Stimulated activated naive CD4-positive, alpha-beta T cell (primary cell): ENCODE measurements at places on chromosomes 11 and 22.

DNA sequence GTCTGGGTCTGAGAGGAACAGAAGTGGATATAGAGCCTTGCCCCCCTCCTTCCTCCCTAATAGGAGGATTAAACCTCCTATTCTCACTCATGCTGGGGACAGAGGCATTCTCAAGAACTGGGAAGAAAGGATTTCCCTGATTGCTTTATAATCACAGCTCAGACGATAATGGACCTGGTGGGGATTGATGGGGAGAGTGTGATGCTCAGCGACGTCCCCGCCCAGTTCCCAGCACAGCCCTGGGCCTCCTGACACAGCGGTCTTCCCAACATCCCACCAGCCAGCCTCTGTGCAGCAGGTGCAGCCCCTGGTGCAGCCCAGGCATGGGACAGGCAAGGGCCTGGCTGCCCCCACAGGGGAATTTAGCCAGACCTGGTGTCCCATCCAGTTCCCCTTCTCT lies 28.4 kb downstream of the TRIM29 start:
- no peak for DNase-seq

GRCh38 chr11:114350022-114350421 lies 50.3 kb downstream of the C11orf71 start:
- no peak for DNase-seq

GRCh38 chr11:90823446-90823845 lies 600.6 kb upstream of the CHORDC1 start:
- no peak for DNase-seq

DNA sequence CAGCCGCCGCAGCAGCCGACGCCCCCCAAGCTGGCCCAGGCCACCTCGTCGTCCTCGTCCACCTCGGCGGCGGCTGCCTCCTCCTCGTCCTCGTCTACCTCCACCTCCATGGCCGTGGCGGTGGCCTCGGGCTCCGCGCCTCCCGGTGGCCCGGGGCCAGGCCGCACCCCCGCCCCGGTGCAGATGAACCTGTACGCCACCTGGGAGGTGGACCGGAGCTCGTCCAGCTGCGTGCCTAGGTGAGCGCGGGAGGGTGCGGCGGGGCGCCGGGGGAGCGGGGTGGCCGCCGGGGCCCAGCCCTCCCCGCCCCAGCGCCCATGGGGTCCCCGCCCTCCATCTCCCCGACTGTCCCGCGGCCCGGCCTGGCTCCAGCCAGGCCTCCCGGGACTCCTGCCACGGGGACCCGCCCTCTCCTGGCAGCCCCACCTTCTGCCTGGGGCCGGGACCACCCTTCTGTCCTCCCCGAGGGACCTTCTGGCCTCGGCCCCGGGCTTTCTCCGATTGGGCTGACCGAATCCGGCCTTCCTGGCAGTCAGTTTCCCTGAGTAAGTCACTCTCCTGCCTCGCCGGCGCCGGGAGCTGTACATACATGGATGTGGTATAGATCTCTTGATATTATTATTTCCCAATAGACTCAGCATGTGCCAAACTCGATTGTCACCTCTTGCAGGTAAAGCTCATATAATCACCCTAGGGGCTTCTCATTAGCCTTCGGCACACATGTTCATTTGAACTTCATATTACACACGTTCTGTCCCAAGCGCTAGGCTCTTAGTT lies 720 bp downstream of the PACS1 start:
- peak; percentile 20 for DNase-seq

- no peak for DNase-seq
Observed at GRCh38 chr11:126149759-126150625, 61.5 kb downstream of the RPUSD4 start.
